ENCODE measurements at places on chromosomes 2 and 18.
A peak's percentile ranks its signal among the peaks of the same experiment; 100 is the strongest.

GRCh38 chr2:218880102-218880858 is at the start of gene WNT10A:
WNT10A (plus strand) TSS chr2:218880852; CDS start chr2:218880996, 144 bp downstream.
- peak; percentile 65 for DNase-seq

DNA sequence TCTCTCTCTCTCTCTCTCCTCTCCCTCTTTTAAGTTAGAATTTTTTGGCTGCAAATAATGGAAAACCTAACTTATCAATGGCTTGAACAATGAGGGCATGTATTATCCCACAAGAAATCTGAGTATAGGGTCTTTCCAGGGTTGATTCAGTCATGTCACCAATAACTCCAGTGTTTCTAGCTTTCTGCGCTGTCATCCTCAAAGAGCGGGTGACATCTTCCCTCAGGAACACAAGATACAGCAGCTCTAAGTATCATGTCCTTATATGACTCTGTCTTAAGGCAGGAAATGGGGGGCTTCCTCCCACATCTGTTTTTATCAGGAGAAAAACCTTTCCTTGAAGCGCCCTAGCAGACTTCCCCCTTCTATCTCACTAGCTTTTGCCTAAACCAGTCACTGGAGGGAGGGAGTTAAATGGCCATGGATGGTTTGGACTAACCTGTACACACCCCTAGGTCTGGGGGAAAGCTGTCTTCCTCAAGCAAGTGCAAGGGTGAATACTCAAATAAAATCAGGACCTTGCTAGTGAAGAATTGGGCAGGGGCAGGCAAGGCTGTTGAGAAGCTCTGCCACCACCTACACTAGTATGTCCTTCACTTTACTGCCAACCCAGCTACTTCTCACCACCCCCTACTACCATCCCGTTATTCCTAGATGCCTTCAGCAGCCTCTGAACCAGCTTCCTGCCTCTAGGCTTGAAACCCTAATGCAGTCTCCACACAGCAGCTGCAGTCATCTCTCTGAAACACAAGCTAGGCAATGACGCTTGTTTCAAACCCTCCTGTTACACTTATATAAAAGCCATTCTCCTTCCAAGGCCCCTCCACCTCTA is 7.5 kb upstream of the TUBA4A start:
- no peak for DNase-seq

DNA sequence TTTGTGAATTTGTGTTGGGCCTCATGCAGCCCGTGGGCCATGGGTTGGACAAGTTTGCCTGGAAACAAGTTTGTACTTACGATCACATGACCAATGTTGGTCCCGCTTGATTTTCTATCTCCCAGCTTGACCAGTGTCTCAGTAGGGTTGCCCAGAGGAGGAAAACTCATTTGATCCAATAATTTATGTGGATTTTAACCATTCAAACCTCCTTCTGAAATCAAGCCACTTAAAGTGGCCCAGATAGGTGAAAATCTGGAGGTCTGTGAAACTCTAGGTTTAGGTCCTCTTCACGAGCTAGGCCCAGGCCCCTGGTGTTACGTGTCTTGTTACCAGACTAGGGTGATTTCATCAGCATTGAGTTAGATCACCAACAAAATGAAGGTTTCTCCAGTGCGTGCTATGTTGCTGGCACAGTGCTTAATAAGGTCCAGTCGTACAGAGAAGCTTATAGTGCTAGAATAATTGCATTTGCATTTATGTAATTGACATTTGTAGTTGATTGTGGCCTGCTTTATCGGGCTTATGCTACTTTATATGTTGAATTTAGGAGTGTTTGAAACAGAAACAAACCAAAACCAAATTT is 4.4 kb downstream of the ACTR2 start:
- DNase-seq, result no peak

GRCh38 chr18:9561759-9562158 is 52.6 kb downstream of the PPP4R1 start:
- no peak for DNase-seq

DNA sequence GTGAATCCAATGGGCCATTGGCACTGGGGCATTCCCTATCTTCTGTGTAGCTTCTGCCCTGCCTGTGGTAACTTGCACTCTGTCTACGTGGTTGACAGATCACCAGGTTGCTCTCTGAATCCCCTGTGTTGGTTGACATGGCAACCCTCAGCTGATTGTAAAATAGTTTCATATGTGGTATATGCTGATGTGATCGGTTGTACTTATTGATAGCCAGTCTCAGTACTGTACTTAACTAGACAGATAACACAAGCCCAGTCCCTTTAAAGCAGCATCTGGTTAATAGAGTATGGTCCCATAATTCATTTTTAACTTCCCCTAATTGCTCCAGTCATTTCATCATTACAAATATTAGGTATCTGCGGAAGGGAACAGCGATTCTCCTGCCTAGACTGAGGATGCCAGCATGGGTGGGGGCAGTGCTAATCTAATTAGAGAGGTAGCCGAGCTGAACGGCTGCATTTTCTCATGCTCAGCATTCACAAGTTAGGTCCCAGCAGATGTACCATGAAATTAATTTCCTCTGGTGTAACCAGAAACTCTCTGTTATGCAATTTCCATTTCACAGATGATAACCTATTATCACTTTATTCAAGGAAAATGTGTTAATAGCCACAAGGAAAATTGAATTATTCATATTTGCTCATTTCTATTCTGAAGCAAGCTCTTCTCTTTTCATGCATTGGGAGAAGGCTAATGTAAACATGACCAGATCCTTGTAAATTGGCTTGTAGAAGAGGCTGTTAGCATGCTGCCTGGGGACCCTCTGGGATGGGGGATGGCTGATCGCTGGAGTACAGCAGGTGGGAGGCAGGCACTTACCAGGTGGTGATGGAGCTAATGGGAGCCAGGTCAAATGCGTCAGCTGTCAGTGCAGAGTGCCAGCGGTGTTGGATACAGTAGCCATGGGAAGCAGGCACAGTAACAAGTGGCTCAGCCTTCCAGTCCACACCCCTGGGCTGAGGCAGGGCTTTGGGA is 608.3 kb downstream of the GALR1 start:
- DNase-seq, result no peak
